ENCODE measurements at places on chromosomes 6 and 20.

DNA sequence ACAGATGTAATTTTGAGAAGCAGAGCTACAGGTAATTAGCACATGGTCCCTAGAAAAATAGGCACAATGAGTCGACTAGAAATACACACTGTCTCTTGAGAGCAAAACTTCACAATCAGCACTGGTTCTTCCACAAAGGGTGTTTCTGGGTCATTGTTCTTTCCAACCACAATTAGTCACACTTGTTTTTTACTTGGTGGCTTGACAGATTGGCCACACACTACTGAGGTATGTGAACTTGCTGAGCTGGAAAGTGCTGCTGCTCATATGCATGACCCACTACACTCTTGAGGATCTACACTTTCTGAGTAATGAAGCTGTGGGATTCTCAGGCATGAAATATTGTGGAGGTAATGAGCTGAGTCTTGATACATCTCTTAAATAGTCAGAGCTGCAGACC lies 347.7 kb downstream of the BCKDHB start:
- peak; percentile 55 for DNase-seq

DNA sequence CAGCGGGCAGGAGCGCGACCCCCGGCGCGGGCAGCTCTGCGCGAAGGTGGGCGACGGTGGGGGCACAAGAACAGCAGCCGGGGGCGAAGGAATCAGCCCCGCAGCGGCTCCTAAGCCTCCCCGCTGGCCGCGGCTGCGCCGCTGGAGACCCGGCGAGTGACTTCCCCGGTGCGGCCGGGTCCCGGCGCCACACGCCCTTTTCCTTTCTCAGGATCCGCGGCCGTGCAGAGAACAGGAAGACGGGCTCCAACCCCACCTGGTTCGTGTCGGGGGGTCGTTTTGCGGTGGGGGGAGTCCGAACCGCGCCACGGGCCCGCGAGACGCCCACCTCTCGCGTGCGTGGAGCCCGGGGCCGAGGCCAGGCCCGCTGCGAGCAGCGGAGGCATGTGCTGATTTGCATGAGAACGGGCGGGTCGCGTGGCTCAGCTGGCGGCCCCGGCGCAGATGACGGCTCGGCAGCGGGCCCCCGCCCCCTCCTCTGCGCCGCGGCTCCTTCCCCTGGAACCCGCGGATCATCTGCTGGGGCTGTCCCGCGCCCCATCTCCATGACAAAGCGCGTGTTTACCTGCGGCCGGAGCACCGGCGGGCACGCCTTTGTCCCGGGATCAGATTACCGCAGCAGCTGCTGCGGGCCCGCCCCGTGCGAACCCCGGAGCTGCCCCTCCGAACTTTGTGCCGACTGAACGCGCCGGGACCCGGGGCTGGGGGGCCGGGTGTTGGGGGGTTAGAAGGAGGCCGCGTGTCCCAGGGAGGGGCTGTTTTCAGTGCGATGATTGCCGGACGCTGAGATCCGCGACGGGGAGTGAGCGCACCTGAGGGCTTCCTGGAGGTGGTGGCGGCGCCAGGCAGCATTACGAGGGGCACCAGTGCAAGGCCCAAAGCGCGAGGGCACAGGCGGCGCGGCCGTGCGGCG lies 4.9 kb upstream of the DLL1 start:
- no peak for DNase-seq

DNA sequence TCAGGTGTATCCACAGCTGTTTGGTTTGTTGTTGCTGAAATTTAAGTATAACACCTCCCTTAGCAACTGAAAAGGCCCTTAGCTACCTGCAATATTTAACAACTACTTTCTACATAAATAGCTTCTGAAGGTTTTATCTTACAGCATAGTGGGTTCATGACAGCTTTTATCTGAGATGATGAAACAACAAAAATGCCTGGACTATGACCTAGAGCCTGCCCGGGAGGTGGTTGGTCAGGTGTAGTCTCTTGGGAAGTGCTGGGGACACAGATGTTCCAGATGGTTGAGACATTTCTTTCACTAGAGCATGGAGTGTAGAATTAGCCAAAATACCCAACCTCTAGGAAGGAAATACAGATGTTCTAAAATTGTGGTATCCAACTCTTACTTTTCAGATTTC lies 705.4 kb downstream of the MAFB start:
- DNase-seq: no peak

- DNase-seq: no peak
These were observed 68.8 kb upstream of the XRN2 start for GRCh38 chr20:21234324-21234723.

GRCh38 chr20:63777614-63778013 lies 38.0 kb downstream of the SLC2A4RG start:
- DNase-seq: no peak

DNA sequence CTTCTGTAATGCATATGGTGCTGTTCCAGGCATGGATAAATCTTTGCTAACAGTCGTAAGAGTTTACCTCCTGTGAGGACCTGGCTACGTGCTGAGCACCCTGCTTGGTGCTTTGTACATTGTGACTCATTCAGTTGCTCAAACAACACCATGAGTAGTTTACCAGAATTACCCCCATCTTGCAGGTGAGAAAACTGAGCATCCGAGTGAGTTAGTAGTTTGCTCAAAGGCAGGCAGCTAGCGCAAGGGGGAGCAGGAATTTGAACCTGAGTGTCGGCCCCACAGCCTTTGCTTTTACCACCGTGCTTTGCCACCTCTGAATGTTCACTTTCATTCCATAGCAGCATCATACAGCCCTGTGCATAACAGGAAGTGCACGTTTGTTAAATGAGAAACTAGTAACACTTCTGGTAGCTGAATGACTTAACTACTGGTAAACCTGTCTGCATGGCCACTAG lies 121.9 kb downstream of the MTHFD1L start:
- DNase-seq: peak; percentile 92

DNA sequence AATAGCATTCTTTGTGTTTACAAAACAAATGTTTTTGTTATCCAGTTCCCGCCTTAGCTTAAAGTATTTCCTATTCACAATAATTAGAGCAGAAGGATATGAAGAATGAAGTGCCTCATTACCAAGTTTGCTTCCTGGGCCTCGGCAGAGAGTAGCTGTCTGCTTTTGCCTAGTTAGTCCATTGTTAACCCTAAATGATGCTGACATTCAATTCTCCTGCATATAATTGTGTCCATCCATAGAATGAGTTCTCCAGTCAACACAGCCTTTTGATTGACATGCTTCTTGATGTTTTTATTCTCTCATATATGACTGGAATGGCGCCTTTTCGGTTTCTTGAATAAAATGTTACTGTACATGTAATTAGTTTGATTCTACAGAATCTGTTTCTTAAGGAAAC lies 100.9 kb downstream of the MYB start:
- DNase-seq: no peak

GRCh38 chr6:21413428-21413827 lies 180.1 kb upstream of the SOX4 start:
- no peak for DNase-seq

- DNase-seq: no peak
These were observed 29.1 kb downstream of the ZDHHC14 start for GRCh38 chr6:157410045-157410444.
